EL (cell line): ENCODE measurements at places on chromosomes 16 and 17.

DNA sequence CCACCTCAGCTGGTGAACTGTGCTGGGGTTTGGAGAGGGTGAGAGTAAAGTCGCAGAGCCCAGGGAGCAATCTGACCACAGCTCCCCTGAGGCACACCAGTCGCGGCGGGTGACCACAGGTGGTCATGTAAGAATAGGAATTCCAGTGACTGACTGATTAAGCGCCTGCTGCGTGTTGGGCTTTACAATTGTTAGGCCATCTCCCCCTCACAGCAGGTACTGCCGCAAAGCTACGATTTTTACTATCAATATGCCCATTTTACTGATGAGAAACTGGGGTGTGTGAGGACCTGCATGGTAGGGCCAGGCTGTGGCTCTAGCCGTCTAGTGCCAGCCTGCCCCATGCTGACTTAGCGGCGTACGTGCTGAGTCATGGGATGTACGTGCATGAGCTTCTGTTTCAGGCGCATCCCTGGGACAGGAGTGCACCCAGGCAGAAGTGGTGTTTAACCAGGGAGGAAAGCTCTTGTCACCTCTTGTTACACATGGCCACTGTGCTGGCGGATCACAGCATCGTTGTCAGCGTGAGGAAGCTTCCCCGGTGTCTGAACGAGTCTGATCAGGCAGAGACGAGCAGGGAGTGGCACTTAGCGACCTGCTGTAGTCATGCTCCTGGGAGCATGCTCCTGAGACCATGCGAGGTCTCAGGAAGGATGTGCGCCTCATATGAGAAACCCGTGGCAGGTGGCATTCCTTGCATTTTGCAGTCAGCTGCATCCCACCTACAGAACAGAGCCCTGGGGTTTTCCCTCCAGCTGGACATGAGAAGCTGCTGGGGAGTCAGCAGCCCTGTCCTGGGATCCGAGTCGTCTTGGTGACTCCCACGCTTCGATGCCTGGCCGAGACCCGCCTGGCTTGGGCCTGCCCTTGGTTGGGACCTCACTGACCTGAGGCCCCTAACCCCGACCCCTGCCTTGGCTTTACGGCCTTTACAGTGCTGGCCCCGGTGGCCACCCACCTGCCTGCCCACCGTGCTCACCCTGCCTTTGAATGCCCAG lies 163.7 kb upstream of the CHMP6 start:
- no peak for DNase-seq

- DNase-seq, result peak; percentile 29
Observed at GRCh38 chr16:73071131-73071940, 23.4 kb upstream of the ZFHX3 start.

- peak; percentile 52 for DNase-seq
Observed at GRCh38 chr16:21103941-21104860, 46.4 kb downstream of the DNAH3 start.

GRCh38 chr16:27892879-27893278 lies 170.6 kb downstream of the GSG1L start:
- DNase-seq, result no peak

DNA sequence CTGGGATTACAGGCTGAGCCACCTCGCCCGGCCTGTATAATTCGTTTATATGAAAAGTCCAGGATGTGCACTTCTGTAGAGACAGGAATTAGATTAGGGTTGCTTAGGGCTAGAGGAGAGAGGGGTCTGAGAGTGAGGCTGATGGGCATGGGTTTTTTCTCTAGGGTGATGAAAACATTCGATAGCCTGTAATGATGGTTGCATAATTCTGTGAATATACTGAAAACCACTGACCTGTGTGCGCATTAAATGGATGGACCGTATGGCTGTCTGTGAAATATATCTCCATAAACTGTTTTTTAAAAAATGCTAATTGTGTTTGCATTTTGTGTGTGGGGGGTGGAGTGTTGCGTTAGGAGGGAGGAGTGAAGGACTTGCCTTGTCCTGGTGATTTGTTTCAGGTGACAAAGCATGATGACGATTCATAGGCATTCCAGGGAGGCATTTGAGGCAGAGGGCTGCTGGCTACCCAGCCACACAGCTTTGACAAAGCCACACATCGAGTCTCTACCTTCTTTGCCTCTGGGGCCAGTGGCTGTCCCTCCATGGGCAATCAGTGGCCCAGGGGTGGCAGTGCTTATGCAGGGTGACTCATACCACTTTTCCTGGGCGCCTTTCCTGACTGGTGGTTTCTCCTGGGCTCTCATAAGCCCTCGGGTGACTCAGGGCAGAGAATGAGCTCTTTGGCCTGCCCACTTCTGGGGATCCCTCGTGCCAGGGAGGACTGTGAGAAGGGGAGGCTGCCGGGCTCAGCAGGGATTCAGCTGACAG lies 148.5 kb upstream of the WSCD1 start:
- peak; percentile 47 for DNase-seq

- DNase-seq, result no peak
Observed at GRCh38 chr17:1312261-1312870, 32.9 kb downstream of the TRARG1 start.
